ENCODE measurements at places on chromosomes 13 and 19. TPM values are rescaled to one million over a fixed set of nuclear protein-coding genes. Genes with fewer than 3 reads are reported as not detected.
A peak's percentile ranks its signal among the peaks of the same experiment; 100 is the strongest.

The OR10H1 gene
- not detected for polyA plus RNA-seq

- no peak for DNase-seq
Measured at GRCh38 chr19:9709305-9709704, 34.4 kb upstream of the ZNF562 start.

DNA sequence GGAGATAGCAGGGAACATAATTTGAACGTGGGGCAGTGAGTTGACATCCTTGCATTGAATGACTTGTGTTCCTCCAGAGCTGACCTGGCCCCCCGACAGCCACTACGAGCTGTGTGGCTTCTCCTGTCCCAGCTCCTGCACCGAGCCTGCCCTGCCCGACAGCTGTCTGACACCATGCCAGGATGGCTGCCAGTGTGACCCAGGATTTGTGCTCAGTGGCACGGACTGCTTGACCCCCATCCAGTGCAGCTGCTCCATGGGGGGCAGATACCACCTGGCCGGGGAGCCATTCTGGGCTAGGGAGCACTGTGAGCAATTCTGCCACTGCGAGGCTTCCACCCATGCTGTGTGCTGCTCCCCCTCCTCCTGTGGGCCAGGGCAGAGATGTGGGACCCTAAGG is 29.2 kb upstream of the FXYD3 start:
- no peak for DNase-seq

DNA sequence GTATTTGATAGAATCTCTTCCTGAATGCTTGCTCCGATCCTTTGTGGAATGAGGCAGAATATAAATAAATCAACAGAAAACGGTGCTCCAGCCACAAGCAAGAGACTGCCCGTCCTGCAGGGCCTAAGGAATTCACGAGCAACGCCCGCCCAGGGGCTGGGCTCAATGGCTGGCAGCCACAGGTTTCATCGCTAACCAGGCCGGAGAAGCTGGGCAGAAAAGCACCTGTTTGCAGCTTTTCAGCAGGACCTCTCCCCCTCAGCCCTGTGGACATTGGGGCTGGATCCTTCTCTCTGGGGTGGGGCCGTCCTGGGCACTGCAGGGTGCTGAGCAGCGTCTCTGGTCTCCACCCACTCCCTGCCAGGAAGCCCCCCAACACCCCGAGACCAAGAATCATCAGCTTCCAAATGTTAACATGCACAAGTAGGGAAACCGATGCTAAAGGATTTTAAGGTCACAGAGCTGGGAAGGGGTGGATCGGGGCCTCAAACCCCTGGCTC is 102.5 kb downstream of the GADD45B start:
- DNase-seq, result no peak

DNA sequence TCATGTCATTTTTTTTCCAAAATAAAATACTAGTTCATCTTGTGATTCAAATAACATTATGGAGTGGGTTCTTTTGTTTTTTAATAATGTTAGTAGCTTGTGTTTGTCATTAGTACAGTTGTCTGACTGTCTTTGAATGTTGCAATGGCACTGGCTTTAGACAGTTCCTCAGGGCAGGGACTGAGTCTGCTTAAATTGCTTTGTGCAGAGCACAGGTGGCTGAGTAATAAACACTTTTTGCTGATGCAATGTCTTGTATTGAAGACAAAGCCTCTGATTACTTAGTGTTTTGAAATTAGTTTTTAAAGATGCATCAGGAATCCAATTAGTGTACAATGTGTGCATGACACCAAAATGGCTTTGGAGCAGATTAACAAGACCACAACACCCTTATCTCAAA is 88.7 kb upstream of the PCDH9 start:
- DNase-seq, result no peak

DNA sequence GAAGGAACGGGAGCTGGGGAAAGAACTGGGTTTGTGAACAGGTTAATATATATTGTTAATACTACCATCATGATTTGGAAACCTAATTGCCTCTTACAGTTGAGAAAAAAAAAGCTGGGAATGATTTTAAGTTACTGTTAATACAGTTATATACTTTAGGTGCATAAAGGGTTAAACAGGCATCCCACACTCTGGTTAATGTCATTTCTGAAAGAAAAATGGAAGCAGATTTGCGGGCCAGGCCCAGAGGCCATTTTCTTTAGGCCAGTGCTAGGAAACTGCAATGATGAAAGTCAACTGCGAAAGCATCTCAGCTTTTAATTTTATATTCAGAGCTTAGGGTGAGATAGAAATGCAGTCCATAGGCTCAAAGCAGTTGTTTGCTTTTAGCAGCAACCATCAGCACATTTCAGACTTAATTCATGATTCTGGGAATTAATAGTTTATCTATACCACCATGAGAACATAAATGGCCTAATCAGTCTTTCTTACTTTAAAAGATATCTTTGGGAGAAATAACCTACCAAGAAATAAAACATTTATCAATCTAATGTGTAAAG is 592.8 kb downstream of the GPC6 start:
- DNase-seq, result no peak

The PBX4 gene
- 1.9 TPM for polyA plus RNA-seq

The ETV2 gene
- polyA plus RNA-seq, result 2.7 TPM

DNA sequence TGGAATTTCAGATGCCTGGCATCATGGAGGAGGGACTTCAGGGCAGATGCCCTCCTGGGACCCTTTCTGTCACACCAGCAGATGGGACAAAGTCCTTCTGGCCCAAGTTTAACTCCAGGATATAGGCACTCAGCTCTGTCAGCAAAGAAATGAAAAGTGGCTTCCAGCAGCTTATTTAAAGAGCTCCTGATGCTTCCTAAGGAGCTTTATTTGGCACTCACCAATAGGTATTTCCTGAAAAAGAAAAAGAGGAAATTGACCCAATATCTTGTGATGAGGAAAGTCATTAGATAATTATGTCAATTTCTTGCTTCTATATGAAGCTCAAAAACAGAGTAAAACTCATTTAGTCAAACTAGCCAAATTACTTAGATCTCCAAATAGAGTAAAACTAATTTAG is 224.6 kb downstream of the RAP2A start:
- no peak for DNase-seq

DNA sequence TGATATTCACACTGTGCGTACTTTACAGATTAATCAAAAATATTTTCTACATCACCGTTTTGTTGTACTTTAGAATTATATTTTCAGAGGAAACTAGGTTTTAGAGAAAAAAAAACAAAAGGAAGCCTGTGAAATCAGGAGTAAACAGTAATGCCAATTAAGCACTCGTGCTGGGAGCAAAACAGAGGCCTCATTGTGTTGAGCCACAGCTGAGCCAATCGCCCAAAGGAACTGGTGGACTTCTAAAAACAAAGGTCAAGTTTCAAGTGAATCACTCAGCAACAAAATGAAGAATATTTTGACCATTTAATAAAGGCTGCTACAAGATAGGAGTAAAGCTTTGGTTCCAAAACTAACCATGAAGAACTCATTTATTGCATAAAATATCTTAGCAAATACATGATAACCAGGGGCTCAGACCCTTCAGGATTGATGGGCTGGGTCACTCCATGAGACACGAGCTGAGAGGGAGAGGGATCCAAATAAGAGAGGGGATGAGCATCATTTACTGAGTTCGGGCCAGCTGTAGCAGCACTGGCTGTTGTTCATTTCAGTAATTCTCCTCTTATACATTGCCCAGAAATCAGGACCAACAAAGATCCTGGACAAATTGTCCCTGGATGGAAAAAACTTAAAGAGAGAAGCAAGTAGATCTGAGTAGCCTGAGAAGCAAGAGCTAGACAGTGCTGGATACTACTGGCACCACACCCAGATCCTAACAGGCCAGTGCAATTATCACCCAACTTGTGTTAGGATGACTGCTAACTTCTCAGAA is 8.3 kb upstream of the NALCN start:
- no peak for DNase-seq

The NLRP9 gene
- 0.01 TPM for polyA plus RNA-seq

GRCh38 chr19:1072371-1073015 is 5.5 kb downstream of the ARHGAP45 start:
- DNase-seq, result no peak

DNA sequence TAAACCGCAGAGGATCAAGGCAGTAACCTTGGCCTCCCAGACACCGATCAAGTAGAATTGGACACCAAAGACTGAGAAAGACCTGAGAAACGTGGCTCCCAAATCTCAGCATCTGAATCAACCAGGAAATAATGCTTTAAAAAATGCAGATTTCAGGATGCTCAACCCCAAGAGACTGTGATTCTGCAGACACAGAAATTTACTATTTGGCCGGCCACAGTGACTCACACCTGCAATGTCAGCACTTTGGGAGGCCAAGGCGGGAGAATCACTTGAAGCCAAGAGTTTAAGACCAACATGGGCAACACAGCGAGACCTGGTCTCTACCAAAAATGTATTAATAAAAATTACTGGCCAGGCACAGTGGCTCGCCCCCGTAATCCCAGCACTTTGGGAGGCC is 6.2 kb downstream of the ABCC4 start:
- DNase-seq, result no peak

The ZNF428 gene
- 20.3 TPM for polyA plus RNA-seq

The SAE1 gene
- polyA plus RNA-seq, result 34.9 TPM

DNA sequence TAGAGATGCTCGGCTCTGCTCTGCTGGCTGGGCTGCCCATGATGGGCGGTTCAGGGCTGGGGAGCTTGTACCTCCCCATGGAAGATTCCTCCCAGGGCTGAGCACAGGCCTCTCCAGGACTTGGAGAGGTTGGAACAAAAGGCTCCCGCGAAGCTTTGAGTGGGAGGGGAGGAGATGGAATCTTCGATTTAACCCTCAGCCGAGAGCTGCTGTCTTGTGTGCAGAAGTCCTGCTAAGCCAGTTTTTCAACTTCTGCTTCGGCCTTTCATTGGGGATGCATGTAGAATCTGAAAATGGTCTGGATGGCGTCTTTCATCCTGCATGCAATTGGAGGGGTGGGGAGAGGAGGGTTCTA is 163.3 kb downstream of the KDM4B start:
- DNase-seq, result no peak

GRCh38 chr13:62246581-62246980 is 830.9 kb upstream of the PCDH20 start:
- DNase-seq, result no peak

DNA sequence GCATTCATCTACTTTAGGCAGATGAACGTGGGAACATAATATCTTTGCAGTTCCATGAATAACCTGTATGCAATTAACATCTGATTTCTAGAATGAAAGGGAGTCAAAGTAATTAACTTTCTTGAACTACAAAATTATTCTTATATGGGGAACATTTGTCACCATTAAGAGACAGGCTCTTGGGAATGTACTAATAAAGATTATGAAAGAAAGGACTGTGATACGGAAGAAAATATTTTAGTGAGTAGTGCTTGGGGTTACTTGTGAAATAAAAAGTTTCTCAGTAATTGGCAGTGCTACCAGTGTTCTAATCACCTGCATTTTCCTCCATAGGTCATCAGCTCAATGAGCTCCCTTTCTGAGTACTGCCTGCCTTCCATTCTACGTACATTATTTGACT is 85.4 kb downstream of the FRY start:
- no peak for DNase-seq

- no peak for DNase-seq
Measured at GRCh38 chr13:100824366-100824765, 149.8 kb upstream of the TMTC4 start.

DNA sequence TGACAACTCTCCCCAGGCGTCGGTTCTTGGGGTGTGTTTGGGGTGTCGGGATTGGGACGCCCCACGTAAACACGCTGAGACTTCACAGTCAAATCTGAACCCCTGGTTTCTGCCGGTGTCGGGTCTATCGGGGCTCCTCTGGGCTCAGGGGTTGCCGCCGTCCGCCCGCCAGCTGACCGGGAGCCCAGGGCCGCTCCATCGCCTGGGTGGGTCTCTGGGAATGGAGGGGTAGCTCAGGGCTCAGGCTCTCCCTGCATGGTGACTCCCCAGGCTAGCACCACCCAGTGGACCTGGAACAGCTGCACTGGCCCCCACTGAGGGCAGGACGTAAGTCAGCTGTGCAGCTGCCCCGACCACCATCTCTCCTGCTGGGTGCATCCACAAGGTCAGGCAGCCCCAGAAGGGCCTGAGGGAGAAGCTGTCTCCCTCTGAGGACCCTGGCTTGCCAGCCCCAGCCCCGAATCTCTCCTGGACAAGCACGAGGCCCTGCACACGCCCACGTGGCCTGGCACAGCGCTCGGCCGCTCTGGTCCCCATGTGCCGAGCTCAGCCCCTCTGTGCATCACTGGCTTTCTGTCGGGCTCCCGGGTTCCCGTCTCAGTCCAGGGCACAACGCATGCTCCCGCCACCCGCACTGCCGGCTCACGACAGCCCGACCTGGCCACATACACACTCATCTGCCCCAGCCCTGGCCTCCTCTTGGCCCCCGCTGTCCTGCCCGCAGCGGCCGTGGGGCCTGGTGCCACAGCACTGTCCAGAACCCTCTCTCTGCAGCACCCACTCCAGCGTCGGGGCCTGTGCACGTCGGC is 6.1 kb downstream of the RNF126 start:
- no peak for DNase-seq

- DNase-seq, result no peak
Measured at GRCh38 chr13:113144255-113144629, 14.2 kb upstream of the PROZ start.

GRCh38 chr19:38055010-38055409 is 148.0 kb downstream of the SIPA1L3 start:
- no peak for DNase-seq

The ANKRD24 gene
- 1.9 TPM for polyA plus RNA-seq

GRCh38 chr19:29492769-29493168 is 33.0 kb upstream of the VSTM2B start:
- no peak for DNase-seq

GRCh38 chr19:4052114-4052992 is 14.3 kb downstream of the ZBTB7A start:
- DNase-seq, result peak; percentile 94
